ENCODE measurements at places on chromosomes 3 and 15.

DNA sequence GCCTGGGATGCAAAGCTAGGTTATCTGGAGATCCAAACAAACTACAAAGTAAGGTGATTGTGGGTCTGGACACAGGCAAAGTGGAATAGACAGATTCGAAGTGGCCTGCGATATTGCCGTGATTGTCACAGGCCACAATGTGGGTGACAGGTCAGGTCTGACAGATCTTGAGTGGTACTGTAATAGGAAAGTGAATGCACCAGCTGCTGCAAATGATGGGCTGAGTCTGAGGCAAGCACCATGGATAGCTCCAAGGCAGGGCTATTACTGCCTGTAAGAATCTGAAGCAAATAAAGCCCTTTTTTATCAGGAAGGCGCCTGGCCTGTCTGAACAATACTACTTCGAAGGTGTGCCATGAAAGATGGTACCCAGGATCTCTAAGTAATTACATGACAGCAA is 10.0 kb downstream of the ARMC8 start:
- DNase-seq: peak; percentile 52
- no peak overlapping the region for H3K4me3 ChIP-seq
- no peak overlapping the region for H3K27ac ChIP-seq
- H3K36me3 ChIP-seq: no peaks in the 10 kb centered on the region
- no peaks in the 10 kb centered on the region for H3K27me3 ChIP-seq
- no peaks in the 10 kb centered on the region for H3K4me1 ChIP-seq

DNA sequence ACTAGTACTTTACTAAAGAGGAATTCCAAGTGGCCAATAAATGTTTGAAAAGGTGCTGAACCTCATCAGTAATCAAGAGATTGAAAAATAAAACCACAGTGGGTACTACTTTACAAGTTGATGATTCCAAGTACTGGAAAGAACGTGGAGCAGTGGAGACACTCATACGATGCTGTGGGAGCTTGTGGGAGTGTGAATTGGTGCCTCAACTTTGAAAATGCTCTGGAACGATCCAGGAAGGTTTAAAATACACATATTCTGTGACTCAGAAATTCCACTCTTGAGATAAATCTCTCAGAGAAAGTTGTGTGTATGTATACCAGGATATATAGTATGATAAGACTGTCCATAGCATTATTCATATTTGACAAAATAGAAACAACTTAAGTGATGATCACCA is 9.3 kb downstream of the LRCH3 start:
- H3K27me3 ChIP-seq: no peaks in the 10 kb centered on the region
- H3K4me3 ChIP-seq: no peak overlapping the region
- H3K36me3 ChIP-seq: no peaks in the 10 kb centered on the region
- no peak for DNase-seq
- no peak overlapping the region for H3K27ac ChIP-seq
- H3K4me1 ChIP-seq: peaks cover 5% of the 10 kb centered on the region

DNA sequence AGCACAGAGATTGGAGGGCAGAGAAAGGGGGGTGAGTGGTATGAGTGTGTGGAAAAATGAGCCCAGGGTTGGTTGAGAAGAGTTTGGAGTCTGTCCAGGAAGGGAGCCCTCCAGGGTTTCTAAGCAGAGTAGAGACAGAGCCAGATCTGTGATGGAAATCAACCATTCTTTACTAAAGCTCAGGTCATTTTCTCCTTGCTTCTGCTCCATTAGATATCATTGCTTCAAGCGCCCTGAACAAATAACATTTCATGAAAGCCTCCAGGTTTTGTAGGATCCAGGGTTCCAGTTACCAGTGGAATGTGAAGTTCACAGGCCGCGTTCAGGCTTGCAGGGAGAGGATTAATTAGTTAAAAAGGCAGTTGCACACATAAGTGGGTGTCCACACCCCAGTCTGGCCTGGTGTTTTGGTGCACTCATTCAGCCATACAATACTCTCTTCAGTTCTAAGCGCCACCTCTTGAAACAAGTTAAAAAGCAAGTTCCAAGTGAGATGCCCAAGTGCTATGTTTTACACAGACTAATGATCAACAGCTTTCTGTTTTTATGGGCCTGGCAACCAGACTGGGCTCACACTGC is 16.4 kb upstream of the BOC start:
- no peak for DNase-seq
- H3K36me3 ChIP-seq: no peaks in the 10 kb centered on the region
- no peaks in the 10 kb centered on the region for H3K4me1 ChIP-seq
- no peaks in the 10 kb centered on the region for H3K27me3 ChIP-seq

GRCh38 chr3:14154895-14155440 is 23.4 kb downstream of the XPC start:
- H3K4me3 ChIP-seq: no peak overlapping the region
- H3K27me3 ChIP-seq: no peaks in the 10 kb centered on the region
- peaks cover 34% of the 10 kb centered on the region for H3K36me3 ChIP-seq

DNA sequence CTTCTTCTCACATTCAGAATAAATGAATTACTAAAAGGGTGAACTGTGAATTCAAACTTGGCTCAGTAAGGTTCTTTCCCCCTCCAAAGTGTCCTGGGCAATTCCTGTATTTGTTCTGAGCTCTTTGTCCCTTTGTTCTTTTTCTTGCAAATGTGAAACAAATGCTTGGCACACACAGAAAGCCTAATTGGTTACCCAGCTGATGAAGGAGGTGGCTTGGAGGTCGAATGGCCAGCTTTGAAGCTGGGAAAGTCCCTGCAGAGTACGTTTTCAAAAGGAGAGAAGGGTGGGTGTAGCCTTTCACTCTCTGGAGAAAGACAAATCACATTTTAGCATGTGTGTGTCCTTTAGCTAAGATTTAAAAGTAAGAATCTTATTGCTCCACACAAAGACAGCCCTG is 154.4 kb downstream of the PEX5L start:
- DNase-seq: peak; percentile 13
- H3K4me3 ChIP-seq: no peak overlapping the region
- no peaks in the 10 kb centered on the region for H3K27me3 ChIP-seq
- no peak overlapping the region for H3K27ac ChIP-seq

DNA sequence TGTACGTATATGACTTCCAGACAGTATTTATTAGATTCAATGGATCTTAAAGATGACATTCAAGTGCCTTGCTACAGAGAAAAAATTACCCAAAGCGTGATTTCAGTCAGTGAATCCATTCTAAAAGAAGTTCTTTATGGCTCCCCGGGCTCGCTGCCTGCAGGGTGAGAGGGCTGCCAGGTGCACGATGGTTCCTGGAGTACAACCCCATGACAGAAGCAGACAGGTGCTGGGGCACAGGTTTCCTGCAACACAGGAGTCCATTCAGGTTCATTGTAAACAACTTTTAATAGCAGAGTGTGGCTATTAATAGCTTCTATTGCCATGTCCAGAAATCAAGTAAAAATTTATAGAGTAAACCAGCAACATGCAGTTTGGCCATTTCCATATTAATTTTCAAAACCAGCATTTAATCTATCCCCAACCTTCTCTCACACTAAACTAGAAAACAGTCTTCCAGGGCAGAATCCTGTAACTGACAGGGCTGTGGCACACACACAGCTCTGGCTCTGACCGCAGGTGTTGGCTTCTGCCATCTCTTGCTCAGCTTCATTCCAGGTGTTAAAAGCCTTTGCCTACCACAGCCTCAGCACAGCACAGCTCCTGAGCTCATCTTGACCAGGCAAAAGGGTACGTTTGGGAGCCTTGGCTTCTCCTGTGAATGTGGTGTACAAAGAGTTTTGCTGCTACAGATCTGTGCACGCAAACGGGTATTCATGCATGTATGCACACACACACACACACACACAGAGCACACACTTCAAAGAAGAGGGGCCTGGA is 185.9 kb downstream of the MEX3B start:
- no peaks in the 10 kb centered on the region for H3K27me3 ChIP-seq
- no peak overlapping the region for H3K4me3 ChIP-seq
- no peak overlapping the region for H3K27ac ChIP-seq
- H3K4me1 ChIP-seq: no peaks in the 10 kb centered on the region
- no peak for DNase-seq
- H3K36me3 ChIP-seq: no peaks in the 10 kb centered on the region

GRCh38 chr3:50242851-50243542 is 7.0 kb downstream of the GNAI2 start:
- peak overlapping the region; percentile 52 for H3K27ac ChIP-seq
- H3K4me3 ChIP-seq: peak overlapping the region; percentile 7
- H3K4me1 ChIP-seq: peaks cover 51% of the 10 kb centered on the region
- DNase-seq: no peak
- no peaks in the 10 kb centered on the region for H3K27me3 ChIP-seq

GRCh38 chr3:100269410-100270214 is 8.8 kb downstream of the TBC1D23 start:
- H3K27me3 ChIP-seq: no peaks in the 10 kb centered on the region
- H3K4me1 ChIP-seq: peaks cover 10% of the 10 kb centered on the region
- H3K4me3 ChIP-seq: peak overlapping the region; percentile 24
- no peaks in the 10 kb centered on the region for H3K36me3 ChIP-seq

GRCh38 chr15:70492240-70493177 is 270.8 kb downstream of the UACA start:
- peak; percentile 93 for DNase-seq
- peaks cover 37% of the 10 kb centered on the region for H3K4me1 ChIP-seq
- peak overlapping the region; percentile 70 for H3K27ac ChIP-seq
- H3K27me3 ChIP-seq: peaks cover 3% of the 10 kb centered on the region
- no peak overlapping the region for H3K4me3 ChIP-seq

DNA sequence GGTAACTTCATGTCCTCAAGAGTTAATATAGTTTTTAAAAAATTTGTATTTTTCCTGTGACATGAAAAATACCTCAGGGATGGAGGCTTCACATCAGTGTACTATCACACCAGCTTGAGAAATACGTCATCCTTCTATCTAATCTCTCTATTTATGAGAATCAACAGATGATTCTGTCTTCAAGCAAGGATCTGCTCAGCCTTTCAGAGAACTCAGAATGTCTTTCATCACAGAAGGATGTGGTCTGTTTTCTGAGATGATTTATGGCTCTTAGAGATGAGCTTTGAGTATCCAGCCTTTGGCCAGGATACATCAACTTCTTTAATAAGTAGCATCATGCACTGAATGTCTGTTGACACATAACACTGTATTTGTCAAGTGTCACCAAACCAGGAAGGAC is 193.9 kb downstream of the DTWD1 start:
- DNase-seq: no peak
- H3K4me3 ChIP-seq: no peak overlapping the region
- H3K36me3 ChIP-seq: no peaks in the 10 kb centered on the region
- H3K27me3 ChIP-seq: no peaks in the 10 kb centered on the region

DNA sequence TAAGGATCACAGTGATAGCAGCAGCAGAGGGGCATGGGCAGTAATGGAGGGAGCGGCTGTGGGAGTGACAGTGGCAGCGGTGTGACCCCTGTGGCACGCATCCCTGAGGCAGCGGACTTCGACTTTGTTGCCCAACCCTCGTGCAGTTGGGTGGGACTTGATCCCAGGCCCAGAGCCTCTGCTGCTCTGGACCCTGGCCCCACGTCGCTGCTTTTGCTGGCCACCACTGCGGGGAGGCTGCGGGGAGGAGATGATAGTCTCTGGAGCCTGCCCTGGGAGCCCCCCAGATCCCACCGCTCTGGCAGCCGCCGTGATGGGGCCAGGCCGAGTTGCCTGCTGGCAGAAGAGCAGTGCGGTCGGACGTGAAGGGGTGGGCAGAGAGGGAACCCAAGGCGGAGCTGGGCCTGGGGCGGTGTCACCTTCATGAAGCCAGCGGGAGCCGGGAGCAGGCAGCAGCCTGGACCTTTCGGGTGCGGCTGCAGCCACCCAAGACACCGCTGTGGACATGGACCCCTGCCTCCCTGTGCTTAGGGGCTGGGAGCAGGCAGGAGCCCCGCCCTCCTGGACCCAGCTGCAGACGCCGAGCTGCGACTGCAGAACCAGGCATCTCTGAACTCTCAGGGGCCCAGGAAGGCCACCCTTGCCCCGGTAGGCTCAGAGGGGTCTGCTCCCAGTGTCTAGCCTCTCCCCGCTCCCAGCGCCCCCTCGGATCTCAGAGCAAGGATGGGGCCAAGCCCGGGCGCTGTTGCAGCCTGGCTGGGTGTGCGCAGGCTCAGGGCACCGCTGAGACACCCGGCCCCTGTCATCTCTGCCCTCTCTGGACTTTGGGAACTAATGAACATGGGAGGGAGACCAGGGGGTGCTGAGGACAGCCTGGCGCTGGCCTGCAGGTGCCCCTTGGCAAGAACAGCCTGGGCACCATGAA is 38.3 kb downstream of the COMMD2 start:
- no peak overlapping the region for H3K27ac ChIP-seq
- no peak overlapping the region for H3K4me3 ChIP-seq
- H3K27me3 ChIP-seq: no peaks in the 10 kb centered on the region
- DNase-seq: no peak

GRCh38 chr3:89494734-89495133 is 387.3 kb downstream of the EPHA3 start:
- no peak for DNase-seq
- H3K36me3 ChIP-seq: no peaks in the 10 kb centered on the region
- no peaks in the 10 kb centered on the region for H3K4me1 ChIP-seq
- H3K4me3 ChIP-seq: no peak overlapping the region
- H3K27me3 ChIP-seq: no peaks in the 10 kb centered on the region

- DNase-seq: peak; percentile 16
- no peaks in the 10 kb centered on the region for H3K4me1 ChIP-seq
- H3K27me3 ChIP-seq: peaks cover 2% of the 10 kb centered on the region
- no peak overlapping the region for H3K27ac ChIP-seq
These were observed 67.9 kb upstream of the MITF start for GRCh38 chr3:69671082-69671952.

DNA sequence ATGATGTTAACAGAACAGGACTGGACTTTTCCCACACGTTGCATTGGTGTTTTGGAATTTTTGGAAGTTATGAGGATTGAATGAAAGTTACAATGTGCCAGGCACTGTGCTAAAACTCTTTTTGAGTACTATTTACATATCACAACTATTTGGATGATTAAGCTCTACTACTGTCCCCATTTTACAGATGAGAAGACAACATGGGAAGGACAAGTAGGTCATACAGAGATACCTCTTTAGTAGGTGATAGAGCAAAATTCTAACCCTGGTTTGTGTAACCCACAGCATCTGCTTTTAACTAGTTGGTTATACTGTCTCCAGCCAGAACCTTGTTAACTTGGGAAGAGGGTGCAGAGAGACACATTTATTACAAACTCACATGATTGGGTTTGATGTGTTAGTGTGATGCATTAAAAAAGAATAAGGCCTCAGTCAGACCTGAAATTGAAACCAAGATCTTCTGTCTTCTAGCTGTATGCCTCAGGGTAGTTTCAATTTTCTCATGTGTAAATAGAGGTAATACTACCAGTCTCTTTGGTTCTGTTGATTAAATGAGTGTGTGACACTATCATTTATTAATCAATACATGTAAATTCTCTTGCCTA is 1.4 kb downstream of the NDUFB4 start:
- no peak for DNase-seq
- peaks cover 7% of the 10 kb centered on the region for H3K4me1 ChIP-seq
- peaks cover 5% of the 10 kb centered on the region for H3K36me3 ChIP-seq
